Uterus (tissue), 4 donors: ENCODE measurements at places on chromosomes 7 and 10. TPM values are rescaled to one million over a fixed set of nuclear protein-coding genes. Genes with fewer than 3 reads are reported as not detected.

Gene CDHR1
- not detected for total RNA-seq

Gene NHLRC2
- total RNA-seq, result 22.1 TPM

Gene TDRD1
- total RNA-seq, result 0.49 TPM

Gene NKX1-2
- total RNA-seq, result not detected

DNA sequence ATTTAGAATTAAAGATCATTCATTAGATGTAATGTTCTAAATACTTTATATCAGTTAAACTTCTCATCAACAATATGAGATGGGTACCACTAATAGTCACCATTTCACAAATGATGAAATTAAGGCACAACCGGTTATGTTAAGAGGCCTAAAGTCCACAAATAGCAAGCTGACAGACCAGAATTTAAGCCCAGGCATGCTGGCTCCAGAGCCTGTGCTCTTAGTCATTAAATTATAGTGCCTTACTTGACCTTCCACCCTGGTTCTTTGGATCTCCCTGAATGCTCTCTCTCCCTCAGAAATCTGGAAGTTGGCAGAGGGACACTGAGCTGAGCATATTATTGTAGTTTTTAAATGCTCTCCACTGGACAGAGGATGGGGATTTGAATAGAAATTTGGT lies 3.6 kb downstream of the LIPN start:
- no peak for DNase-seq
- H3K27ac ChIP-seq, result no peak overlapping the region
- no peak overlapping the region for H3K4me3 ChIP-seq
- no peaks in the 10 kb centered on the region for H3K36me3 ChIP-seq

GRCh38 chr10:60644436-60645130 lies 133.7 kb upstream of the CDK1 start:
- no peak overlapping the region for H3K27ac ChIP-seq
- no peaks in the 10 kb centered on the region for H3K36me3 ChIP-seq
- no peaks in the 10 kb centered on the region for H3K4me1 ChIP-seq
- H3K27me3 ChIP-seq, result no peaks in the 10 kb centered on the region
- no peak overlapping the region for H3K4me3 ChIP-seq

DNA sequence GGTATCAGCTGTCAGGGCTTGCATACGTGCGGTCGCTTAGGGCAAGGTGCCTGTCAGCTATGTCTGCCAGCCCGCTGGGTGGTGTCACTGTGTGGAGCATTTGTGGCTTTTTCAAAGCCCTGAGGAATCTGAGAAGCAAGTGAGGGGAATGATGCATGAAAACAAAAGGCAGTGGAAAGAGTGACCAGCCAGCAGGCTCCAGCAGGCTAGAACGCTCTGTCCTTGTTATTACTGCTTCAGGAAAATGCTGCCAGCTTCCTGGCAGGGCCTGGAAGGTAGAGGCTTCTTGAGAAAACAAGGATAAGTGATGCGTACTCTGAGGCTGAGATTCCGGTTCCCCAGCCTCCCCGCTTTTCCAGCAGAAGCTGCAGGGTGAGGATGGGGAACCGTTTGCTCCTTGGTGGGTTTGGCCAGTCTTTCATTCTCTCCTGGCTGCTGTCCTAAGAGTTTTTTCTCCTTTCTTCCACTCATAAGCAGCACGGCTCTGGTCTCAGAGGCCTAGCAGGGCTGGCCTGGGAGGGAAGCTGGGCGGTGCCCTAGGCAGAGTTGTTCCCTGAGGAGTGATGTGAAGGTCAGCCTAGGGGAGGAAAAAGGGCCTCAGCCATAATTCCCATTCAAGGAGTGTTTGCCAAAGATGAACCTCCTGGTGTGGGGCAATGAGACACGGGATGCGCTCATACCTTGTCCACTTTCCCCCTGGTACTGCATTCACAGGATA lies 42.8 kb upstream of the MKLN1 start:
- H3K27me3 ChIP-seq, result no peaks in the 10 kb centered on the region
- H3K36me3 ChIP-seq, result no peaks in the 10 kb centered on the region
- no peaks in the 10 kb centered on the region for H3K4me1 ChIP-seq
- DNase-seq, result peak; percentile 30
- no peak overlapping the region for H3K4me3 ChIP-seq

- DNase-seq, result peak; percentile 20
- H3K4me3 ChIP-seq, result no peak overlapping the region
- H3K27ac ChIP-seq, result no peak overlapping the region
- H3K36me3 ChIP-seq, result no peaks in the 10 kb centered on the region
- no peaks in the 10 kb centered on the region for H3K27me3 ChIP-seq
Measured at GRCh38 chr10:46033602-46034011, 3.2 kb upstream of the NCOA4 start.

DNA sequence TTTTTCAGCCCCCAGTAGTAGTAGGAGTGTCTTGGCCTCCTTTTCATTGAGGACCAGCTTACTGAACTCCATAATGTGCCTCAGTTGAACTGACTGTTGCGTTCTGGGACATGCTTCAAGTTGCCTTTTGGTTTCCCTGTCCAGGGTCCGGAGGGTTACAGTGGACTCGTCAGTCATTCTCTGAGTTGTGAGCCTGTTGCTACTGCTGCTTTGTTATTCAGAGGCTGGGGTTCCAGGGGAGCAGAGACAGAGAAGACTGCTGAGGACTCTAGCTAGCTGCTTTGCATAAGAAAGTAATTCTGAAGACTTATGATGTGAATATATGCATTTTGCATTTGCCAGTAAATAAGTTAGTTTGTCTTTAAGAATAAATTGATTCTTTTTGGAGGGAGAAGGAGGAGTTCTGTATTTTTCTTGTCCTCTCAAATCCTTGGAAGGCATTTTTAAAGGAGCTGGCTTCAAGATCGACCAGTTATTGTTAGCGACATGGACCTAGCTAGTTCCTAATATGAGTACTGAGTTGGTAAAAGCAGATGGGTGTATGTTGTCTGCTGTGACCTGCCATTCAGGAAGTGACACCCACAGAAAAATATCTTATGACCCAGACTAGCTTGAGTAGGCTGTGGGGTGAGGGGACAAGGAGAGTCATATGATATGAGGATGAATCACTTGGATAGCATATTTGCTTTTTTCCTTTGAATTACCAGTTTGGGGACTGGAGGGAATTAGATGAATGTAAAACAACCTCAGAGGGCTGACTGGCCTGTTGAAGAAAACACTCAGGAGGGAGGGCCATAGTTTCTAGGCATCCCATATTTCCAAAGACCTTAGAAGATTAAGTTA lies 8.3 kb downstream of the PI4K2A start:
- no peak overlapping the region for H3K4me3 ChIP-seq
- no peaks in the 10 kb centered on the region for H3K4me1 ChIP-seq
- H3K36me3 ChIP-seq, result no peaks in the 10 kb centered on the region
- DNase-seq, result no peak

DNA sequence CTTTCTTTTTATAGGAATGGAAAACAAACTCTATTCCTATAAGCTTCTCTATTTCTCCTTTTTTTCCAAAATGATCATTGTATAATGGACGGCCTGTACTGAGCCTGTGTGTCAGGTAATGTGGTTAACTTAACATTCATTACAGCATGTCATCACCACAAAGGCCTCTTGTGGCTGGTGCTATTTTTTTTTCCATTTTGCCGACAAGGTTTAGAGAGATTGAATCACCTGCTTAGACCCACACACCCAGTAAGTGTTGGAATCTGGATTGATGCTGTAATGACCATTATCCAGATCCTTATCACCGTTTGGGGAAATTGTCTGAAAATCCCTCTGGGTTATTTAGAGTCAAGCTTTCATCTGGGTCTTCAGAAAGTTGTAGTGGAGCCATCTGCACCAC lies 18.5 kb downstream of the AKR1B15 start:
- H3K27ac ChIP-seq, result no peak overlapping the region
- no peaks in the 10 kb centered on the region for H3K36me3 ChIP-seq
- H3K4me3 ChIP-seq, result no peak overlapping the region
- H3K4me1 ChIP-seq, result no peaks in the 10 kb centered on the region

DNA sequence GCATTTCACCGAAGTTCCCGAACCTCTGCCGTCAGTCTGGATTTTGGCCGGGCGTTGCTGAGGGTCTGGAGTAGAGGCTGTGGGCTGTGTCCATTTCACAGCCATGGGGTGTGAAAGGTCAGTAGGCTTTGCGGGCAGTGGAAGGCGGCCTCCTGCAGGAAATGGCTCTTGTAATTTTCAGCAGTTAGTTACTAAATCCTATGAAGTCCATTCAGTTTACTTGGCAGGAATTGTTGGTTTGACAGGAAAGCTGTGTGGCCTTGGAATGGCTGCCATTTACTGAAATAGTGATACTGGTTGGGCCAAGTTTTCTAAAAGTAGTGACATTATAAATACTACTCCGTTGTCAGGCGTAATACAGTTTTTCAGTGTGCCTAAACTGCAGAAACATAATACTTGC lies 303.7 kb downstream of the CCDC3 start:
- no peaks in the 10 kb centered on the region for H3K4me1 ChIP-seq
- no peak overlapping the region for H3K27ac ChIP-seq
- H3K36me3 ChIP-seq, result no peaks in the 10 kb centered on the region

DNA sequence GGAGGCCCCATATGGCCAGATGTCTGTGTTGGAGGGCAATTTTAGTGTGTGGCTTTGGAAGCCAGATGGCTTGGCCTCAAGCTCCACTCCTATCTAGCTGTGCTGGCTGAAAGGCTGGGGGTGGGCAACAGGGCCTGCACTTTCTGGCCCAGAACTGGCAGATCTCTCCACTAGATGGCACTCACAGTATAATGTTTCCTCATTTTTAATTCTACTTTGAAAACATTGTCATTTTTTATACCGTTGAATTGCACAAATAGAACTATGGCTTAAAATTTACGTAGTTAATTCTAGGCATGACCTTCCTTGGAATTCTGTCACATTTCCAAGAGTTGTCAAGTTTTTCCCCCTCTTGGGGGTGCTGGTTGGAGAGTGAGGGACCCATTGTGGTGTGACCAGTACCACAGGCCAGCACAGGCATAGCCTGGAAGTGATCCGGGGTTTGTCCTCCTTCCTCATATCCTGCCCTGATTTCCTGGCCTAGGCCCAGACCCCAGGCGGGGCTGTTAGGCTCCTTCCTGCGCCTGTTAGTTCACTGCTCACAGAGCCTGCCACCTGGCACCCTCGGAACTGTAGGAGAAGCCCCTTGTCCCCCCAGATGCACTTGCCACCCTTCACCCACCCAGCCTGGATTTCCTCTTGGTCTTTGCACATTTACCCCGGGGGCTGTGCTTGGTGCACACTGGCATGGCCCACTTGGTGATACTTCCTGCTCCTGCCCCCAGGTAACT lies 52.8 kb downstream of the ARHGAP22 start:
- no peak for DNase-seq
- H3K4me3 ChIP-seq, result no peak overlapping the region
- no peaks in the 10 kb centered on the region for H3K36me3 ChIP-seq
- H3K4me1 ChIP-seq, result no peaks in the 10 kb centered on the region

DNA sequence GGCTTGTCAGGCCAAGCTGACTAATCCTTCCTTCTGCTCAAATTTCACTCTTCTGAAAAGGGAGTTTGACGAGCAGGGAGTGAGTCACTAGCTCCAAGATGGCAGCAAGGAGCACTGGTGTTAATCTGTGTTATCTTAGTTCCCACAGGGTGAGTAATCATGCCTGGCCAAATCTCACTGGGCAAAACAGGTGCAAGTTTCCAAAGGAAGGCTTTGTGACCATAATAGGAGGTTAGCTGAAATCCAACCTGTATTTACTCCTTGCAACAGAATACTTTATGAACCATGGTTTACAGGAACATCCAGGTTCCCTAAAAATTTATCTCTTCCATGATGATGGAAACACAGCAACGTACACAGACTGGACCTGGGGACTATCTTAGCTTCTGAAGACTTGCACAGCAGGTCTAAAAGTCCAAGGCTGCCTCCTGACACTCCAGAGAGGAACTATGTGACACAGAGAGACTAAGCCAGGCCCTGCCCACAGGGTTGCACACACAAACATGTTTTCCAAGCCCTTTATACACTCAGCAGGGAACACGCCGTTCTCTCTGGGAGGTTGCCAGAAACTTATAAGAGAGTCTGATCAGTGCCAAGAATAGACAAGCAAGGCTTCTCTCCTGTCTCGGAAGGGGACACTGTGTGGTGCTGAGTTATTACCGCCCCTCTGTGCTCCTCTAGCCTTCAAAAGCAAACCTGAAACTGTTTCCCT lies 46.3 kb downstream of the PDK4 start:
- H3K4me1 ChIP-seq, result peaks cover 9% of the 10 kb centered on the region
- no peak overlapping the region for H3K4me3 ChIP-seq
- DNase-seq, result peak; percentile 98
- no peaks in the 10 kb centered on the region for H3K36me3 ChIP-seq
- no peaks in the 10 kb centered on the region for H3K27me3 ChIP-seq
- H3K27ac ChIP-seq, result peak overlapping the region; percentile 91

DNA sequence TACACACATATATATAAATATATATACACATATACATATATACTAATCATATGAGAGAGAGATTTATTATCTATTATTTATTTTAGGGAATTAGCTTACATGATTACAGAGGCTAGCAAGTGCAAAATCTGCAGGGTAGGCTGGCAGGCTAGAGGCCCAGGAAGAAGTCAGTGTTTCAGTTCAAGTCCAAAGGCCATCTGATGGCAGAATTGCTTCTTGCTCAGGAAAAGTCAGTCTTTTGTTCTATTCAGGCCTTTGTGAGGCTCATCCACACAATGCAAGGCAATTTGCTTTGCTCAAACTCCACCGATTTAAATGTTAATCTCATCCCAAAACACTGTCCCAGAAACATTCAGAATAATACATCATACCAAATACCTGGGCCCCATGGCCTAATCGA lies 2.6 kb upstream of the C10orf120 start:
- H3K4me3 ChIP-seq, result no peak overlapping the region
- H3K27me3 ChIP-seq, result no peaks in the 10 kb centered on the region
- no peak for DNase-seq
- H3K4me1 ChIP-seq, result no peaks in the 10 kb centered on the region
- H3K27ac ChIP-seq, result no peak overlapping the region

DNA sequence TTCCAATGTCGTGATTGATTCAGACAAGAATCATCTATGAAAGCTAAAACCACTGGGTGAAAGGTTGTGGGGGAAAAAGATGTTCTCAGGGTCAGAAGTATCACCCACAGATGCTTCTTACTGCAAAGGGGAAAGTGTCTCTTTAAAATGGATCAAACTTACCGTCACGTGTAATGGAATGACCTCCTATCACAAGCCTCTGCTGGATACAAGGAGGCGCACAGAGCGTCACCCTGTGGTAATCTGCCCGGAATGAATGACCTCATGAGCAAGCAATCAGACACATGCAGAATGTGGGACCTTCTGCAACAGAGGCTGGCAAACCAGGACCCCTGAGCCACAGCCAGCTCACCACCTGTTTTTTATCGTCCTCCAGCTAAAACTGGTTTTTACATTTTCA lies 33.0 kb downstream of the WIPF3 start:
- no peaks in the 10 kb centered on the region for H3K36me3 ChIP-seq
- no peak overlapping the region for H3K4me3 ChIP-seq
- no peak overlapping the region for H3K27ac ChIP-seq
- DNase-seq, result peak; percentile 49

- H3K4me1 ChIP-seq, result no peaks in the 10 kb centered on the region
- peak overlapping the region; percentile 86 for H3K27ac ChIP-seq
- H3K4me3 ChIP-seq, result peak overlapping the region; percentile 64
- DNase-seq, result no peak
- no peaks in the 10 kb centered on the region for H3K27me3 ChIP-seq
Measured at GRCh38 chr10:102713539-102713813, 721 bp downstream of the ARL3 start.

- no peaks in the 10 kb centered on the region for H3K4me1 ChIP-seq
- no peaks in the 10 kb centered on the region for H3K36me3 ChIP-seq
- H3K4me3 ChIP-seq, result no peak overlapping the region
- no peaks in the 10 kb centered on the region for H3K27me3 ChIP-seq
- no peak for DNase-seq
Measured at GRCh38 chr10:7354330-7355047, 56.3 kb downstream of the SFMBT2 start.

- H3K36me3 ChIP-seq, result no peaks in the 10 kb centered on the region
- H3K4me3 ChIP-seq, result no peak overlapping the region
- H3K27me3 ChIP-seq, result no peaks in the 10 kb centered on the region
Measured at GRCh38 chr10:88850712-88851111, 932 bp downstream of the ANKRD22 start.
